ENCODE measurements at places on chromosomes 12 and 14.

DNA sequence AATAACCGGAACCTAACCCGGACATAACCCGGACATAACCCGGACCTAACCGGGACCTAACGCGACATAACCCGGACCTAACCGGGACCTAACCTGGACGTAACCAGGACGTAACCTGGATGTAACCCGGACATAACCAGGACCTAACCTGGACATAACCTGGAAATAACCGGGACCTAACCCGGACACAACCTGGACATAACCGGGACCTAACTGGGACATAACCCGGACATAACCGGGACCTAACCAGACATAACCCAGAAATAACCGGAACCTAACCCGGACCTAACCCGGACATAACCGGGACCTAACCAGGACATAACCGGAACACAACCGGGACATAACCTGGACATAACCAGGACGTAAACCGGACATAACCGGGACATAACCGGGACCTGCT is 6.7 kb upstream of the FBRSL1 start:
- DNase-seq: no peak

DNA sequence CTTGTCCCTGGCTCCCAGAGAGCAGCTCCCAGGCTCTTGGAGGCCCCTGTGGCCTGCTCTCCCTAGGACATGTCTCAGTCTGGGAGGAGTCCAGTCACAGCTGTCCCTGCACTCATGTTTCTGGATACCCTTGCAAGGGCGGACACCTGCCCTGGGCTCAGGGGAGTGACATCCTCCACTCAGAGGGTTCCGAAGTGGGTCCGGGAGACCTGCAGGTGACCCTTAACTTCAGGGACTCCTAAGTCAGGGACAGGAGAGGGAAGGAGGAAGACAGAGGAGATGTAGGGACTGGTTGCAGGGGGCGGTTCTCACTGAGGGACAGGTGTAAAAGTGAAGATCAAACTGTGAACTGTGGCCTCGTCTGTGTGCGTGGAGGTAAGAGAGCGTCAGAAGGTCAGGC is 37.6 kb downstream of the CACNA2D4 start:
- DNase-seq: no peak

GRCh38 chr12:29149691-29150281 is 708 bp downstream of the FAR2 start:
- no peak for DNase-seq

DNA sequence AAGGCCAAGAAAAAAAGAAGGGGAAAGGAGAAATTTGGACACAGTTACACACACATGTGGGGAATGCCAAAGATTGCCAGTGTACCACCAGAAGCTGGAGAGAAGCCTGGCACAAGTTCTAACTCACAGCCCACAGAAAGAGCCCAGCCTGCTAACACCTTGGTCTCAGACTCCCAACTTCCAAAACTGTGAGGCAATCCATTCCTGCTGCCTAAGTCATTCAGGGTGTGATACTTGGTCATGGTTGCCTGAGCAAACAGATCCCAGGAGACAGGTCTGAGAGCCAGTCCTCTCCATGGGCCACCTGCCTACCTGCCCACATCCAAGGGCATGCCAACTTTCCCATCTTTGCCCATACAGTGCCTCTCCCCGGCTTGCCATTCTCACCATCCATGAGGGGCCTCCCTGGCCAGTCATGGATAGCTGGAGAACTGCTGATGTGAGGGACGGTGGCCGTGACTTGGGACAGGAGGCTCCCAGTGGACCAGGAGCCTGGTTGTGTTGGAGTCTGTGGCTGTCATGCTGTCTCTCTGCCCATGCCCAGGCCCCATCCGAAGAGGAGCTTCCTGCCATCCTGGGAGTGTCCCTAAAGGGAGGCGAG is 198.0 kb upstream of the RTL1 start:
- DNase-seq: no peak

GRCh38 chr14:29463727-29464395 is 463.8 kb downstream of the PRKD1 start:
- no peak for DNase-seq

DNA sequence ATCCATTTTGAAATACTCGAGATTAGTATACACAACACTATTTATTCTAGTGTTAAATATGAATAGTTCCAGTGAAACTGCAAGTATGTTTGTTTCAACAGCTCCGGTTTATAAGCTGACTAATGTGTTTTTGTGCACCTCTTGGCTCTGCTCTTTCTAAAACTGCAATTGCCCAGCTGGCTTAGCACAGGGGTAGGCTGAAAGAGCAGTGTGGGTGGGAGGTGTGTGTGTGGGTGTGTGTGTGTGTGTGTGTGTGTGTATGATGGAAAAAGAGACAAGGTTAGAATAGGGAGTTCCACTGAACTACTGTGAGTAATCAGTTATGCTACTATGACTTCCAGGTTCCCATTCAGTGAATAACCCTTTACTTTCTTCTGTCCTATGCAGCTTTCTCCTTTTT is 37.8 kb upstream of the DDHD1 start:
- no peak for DNase-seq

- DNase-seq: no peak
Measured at GRCh38 chr14:75579338-75579864, 981 bp downstream of the FLVCR2 start.

GRCh38 chr14:96811265-96811664 is 14.1 kb downstream of the VRK1 start:
- DNase-seq: no peak

DNA sequence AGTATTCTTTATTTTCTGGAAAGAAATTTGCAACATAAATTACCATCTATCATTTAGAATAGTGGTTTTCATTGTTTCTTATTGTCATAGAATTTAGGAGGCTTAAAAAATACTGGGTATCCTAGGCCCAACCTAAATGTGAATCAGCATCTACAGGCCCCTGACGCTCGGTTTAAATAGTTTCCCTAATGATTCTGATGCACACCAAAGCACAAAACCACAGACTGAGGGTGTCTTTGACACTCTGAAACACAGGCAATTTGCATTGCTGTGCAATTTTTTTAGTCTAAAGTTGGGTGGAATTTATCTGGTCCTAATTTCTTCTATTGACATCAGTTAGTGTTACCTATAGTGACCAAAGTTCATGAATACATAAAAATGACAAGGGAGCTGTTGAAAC is 87.6 kb upstream of the SSTR1 start:
- DNase-seq: no peak

GRCh38 chr14:85439696-85440328 is 90.1 kb upstream of the FLRT2 start:
- DNase-seq: no peak

GRCh38 chr14:97282210-97283004 is 485.2 kb downstream of the VRK1 start:
- DNase-seq: no peak

DNA sequence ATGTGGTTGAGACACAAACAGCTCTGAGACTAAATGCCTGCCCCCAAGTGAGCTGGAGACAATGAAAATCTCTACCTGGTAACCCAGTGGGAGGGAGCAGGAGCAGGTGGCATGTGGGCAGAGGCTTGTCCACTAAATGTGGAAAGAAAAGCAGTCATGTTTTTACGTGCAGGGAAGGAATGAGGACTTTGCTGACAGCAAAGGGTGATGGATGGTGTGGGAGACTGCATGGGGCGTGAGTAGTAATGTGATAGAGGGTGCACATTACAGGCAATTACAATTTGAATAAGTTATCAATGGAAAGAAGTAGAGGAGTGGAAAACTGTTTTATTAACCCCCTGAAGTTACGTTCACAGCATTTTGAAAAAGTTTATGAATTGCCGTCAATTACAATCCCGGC is 176.6 kb downstream of the NRXN3 start:
- no peak for DNase-seq

GRCh38 chr14:61041704-61042103 is 60.7 kb downstream of the SLC38A6 start:
- no peak for DNase-seq

- DNase-seq: no peak
Measured at GRCh38 chr12:14362352-14362751, 3.1 kb upstream of the ATF7IP start.

Measured in stimulated activated CD8-positive, alpha-beta memory T cell treated with anti-CD3 and anti-CD28 coated beads, Interleukin-15, amount 100 ng/mL, for 4 hours (primary cell).